ENCODE measurements at places on chromosomes 6 and 20. TPM values are rescaled to one million over a fixed set of nuclear protein-coding genes. Genes with fewer than 3 reads are reported as not detected.

DNA sequence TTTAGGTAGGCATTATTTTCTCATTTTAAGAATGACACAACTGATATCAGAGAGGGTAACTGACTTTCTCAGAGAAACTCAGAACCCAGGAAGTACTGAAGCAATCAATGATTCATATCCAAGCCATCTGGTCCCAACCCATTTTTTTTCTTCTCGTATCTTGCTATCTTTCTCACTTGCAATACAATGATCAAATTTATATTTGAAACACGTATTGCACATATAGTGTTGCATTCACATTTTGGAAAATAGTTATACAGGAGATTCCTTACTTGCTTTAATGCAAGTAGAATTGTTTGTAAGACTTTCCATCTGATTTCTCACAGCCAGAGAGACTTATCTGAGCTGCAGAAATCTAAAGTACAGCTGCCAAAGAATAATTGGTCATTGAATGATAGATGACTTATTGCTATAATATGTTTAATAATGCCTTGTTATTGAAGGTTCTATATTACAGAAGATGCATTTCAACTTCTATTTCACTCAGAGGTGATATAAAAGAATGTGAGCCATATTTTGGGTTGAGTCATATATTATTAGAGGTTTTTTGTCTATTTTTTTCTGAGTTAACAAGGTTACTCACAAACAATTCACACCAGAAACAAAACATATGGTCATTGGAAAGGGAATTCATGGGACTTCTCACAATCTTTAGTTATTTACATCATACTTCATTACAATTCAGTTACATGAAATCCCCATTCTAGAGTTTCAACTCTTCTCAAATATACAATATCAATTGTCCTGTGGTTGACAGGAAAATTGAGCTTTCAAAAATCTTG is 337.5 kb upstream of the CITED2 start:
- no peaks in the 10 kb centered on the region for H3K4me1 ChIP-seq
- peaks cover 5% of the 10 kb centered on the region for H3K27me3 ChIP-seq
- H3K27ac ChIP-seq: no peak overlapping the region
- no peaks in the 10 kb centered on the region for H3K36me3 ChIP-seq
- no peak overlapping the region for H3K4me3 ChIP-seq
- DNase-seq: no peak

GRCh38 chr6:35208419-35208818 is 5.3 kb upstream of the SCUBE3 start:
- H3K4me3 ChIP-seq: no peak overlapping the region
- peaks cover 6% of the 10 kb centered on the region for H3K4me1 ChIP-seq
- H3K27me3 ChIP-seq: peaks cover 72% of the 10 kb centered on the region
- H3K27ac ChIP-seq: no peak overlapping the region
- no peaks in the 10 kb centered on the region for H3K36me3 ChIP-seq

DNA sequence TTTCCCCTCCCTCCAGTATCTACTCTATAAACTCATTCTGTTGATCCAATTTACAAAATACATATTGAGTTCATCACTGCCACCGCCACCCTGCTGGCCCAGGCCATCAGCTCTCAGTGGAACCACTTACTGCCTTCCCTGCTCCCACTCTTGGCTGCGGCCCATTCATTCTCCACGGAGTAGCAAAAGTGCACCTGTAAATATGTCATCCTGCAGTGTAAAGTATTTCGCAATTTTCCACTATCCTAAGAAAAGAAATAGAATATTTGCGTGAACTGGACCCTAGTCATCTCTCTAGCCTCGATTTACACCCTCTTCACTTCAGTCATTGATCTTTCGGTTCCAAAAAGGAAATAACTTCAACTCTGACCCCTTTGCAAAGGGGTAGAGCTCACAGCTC is 258.3 kb upstream of the TFAP2D start:
- no peaks in the 10 kb centered on the region for H3K4me1 ChIP-seq
- no peaks in the 10 kb centered on the region for H3K36me3 ChIP-seq
- no peak overlapping the region for H3K4me3 ChIP-seq
- no peaks in the 10 kb centered on the region for H3K27me3 ChIP-seq

DNA sequence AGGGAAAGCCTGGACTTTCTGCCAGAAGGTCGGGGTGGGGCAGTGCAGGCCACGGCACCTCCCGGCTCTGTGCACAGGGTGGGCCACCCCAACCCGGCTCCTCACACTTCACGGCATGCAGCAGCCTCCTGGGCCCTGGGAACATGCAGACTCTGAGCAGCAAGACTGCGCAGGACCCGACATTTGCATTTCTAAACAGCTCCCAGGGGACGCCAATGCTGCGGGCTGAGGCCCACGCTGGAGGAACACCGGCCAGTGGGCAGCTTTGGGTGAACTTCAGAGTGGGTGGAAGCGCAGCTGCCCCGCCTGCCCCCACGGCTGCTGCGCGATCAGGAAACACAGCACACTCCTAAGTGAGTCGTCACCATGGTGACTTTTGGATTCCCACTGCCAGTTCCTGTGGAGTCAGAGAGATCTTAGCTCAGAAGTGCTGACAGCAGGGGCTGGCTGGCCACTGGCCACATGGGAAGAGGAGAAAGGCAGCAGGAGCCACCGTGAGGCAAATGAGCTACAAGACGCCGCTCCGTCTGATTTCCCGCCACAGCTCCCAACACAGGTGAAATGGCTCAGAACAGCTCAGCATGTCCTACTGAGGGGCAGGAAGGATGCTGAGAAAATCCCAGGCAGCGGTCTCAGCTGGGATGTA is 52.1 kb downstream of the RNASET2 start:
- H3K4me3 ChIP-seq: peak overlapping the region; percentile 7
- no peak for DNase-seq
- H3K27me3 ChIP-seq: no peaks in the 10 kb centered on the region
- no peak overlapping the region for H3K27ac ChIP-seq

MUCL3 gene
- total RNA-seq: not detected

Measured in activated B cell treated with CpG ODN at 0.5 μM for 24 hours (primary cell).